Colonic mucosa (tissue), 4 donors: ENCODE measurements at places on chromosomes 3 and 15. TPM values are rescaled to one million over a fixed set of nuclear protein-coding genes. Genes with fewer than 3 reads are reported as not detected.

DNA sequence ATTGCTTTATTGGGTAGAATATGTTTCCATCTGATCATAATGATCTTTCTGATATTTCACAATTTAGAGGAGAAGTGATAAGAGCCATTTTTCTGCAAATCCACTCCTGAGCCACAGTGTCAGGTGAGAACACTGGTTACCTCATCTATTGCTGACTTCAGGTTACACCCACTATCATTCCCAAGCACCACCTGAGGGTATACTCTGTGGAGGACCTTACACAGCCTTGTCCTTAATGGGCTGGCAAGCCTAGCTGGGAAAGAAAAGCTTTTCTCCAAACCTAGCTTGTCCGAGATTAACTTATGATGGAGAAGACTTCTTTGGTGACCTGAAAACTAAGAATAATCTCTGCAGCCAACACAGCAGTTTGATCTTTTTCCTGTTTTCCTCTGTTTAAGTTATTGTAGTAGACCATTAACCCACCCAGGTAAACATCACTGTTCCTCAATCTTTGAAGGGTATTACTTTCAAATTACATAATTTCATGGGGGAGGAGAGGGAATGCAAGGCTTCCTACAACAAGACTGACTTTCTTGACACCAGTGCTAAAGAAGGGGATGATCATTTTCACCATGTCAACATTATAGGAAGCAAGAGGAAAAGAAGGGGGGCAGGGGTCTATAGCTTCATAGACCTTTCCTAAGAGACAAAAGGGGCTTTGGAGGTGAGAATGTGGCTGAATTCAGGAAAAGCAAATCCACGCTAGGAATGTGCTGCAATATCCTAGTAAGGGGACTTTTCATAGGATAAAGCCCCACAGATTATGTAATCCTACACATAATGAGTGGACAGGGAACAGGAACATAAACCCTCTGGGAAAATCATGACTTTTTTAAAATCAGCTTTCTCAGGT, 1.7 kb downstream of the NCEH1 start:
- peak overlapping the region; percentile 74 for H3K4me3 ChIP-seq
- H3K27me3 ChIP-seq = no peaks in the 10 kb centered on the region
- H3K27ac ChIP-seq = peak overlapping the region; percentile 88
- no peaks in the 10 kb centered on the region for H3K36me3 ChIP-seq
- DNase-seq = peak; percentile 55

- H3K27ac ChIP-seq = no peak overlapping the region
- no peaks in the 10 kb centered on the region for H3K27me3 ChIP-seq
- H3K36me3 ChIP-seq = no peaks in the 10 kb centered on the region
- H3K4me3 ChIP-seq = no peak overlapping the region
Measured at GRCh38 chr3:118817748-118818165, 216.9 kb downstream of the IGSF11 start.

DNA sequence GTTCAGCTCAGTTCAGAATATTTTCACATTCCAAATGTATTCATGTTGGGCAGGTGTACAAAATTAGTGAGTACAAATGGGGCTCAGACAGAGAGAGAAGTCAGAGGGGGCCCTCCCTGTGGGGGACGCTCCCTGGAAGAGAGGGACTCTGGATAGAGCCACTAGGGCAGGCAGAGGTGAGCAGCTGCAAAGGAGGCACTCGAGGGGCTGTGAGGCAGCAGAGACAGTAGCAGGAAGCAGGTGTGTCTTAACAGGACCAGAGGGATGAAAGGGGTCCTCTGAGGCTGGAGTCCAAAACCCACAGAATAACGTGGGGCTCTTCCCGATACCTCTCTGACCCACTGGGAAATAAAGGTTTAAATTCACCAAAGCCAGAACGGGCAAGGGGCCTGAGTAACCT, 127.1 kb downstream of the MEGF11 start:
- no peaks in the 10 kb centered on the region for H3K4me1 ChIP-seq
- no peak overlapping the region for H3K27ac ChIP-seq
- no peaks in the 10 kb centered on the region for H3K36me3 ChIP-seq
- H3K27me3 ChIP-seq = no peaks in the 10 kb centered on the region
- no peak for DNase-seq

The B3GALNT1 gene
- total RNA-seq = 1.8 TPM

DNA sequence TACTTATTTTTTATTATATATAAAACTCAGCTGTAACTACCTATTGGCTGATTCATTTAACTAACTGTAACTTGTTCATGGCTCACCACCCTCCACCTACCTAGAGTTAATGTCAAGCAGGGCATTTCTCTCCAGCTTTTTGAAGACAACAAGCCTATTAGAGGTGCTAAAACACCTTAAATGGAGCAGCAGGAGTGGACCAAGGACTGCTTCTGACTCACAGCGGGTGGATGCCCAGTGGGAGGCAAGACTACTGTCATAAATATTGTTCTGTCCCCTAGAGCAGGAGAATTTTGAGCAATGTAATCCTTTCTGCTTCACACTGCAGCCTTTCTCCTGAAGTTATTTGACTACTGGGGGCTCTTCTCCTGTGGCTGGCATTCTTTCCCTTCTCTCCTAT, 146.9 kb downstream of the CLSTN2 start:
- H3K4me1 ChIP-seq = no peaks in the 10 kb centered on the region
- H3K36me3 ChIP-seq = no peaks in the 10 kb centered on the region
- no peak overlapping the region for H3K27ac ChIP-seq
- DNase-seq = no peak

The ECE2 gene
- not detected for total RNA-seq

GRCh38 chr15:92243227-92243626, 150.5 kb upstream of the ST8SIA2 start:
- H3K27ac ChIP-seq = no peak overlapping the region
- DNase-seq = no peak
- no peak overlapping the region for H3K4me3 ChIP-seq

DNA sequence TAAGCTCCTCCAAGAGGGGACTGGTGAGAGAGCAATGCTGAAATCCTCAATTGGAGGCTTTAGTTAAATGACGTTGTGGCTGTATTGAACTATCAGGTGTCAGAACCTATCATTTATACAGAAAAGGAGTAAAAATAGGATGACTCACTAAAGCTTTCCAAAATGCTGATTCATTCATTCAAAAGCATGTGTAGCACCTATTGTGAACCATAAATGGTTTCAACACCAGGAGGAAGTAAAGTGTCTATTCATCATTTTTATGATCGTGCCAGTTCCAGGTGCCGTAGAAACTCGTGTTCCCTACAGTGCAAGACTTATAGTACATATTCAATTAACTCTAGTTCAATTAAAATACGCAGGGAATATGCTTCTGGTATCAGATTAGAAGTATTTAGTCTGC, 66.5 kb upstream of the ARRDC4 start:
- no peaks in the 10 kb centered on the region for H3K36me3 ChIP-seq
- H3K4me3 ChIP-seq = no peak overlapping the region
- no peaks in the 10 kb centered on the region for H3K27me3 ChIP-seq
- no peak for DNase-seq

The FBXL2 gene
- total RNA-seq = 1.1 TPM

- H3K36me3 ChIP-seq = no peaks in the 10 kb centered on the region
- peak; percentile 89 for DNase-seq
- peak within 1 kb of the TSS; percentile 73 for H3K4me3 ChIP-seq
- H3K4me1 ChIP-seq = no peaks in the 10 kb centered on the region
Measured at GRCh38 chr15:70892002-70892911, at the start of the genes LRRC49 and THAP10. TSS of gene LRRC49 (plus strand) at chr15:70892826. CDS start at chr15:70892895, 69 bp downstream. TSS of gene THAP10 (minus strand) at chr15:70892433. CDS start at chr15:70892272, 161 bp downstream.

DNA sequence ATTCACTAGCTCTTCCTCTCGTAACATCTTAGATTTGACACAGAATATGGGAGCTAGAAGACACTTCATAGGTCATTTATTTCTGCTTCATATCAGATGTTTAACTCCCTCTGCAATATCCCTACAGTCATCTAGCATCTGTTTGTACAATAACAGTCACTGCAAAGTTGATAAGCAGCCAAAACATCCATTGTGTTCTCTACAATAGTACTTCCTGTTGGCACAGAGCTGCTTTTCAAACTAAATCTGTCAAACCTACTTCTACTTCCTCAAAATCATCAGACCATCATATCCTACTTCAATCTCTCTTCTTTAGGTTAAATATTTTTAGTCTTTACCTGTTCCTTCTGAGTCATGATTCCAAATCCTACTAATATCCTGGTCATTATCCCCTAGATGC, 233.2 kb downstream of the FGF12 start:
- H3K4me3 ChIP-seq = no peak overlapping the region
- no peaks in the 10 kb centered on the region for H3K36me3 ChIP-seq
- no peak for DNase-seq
- H3K4me1 ChIP-seq = no peaks in the 10 kb centered on the region

DNA sequence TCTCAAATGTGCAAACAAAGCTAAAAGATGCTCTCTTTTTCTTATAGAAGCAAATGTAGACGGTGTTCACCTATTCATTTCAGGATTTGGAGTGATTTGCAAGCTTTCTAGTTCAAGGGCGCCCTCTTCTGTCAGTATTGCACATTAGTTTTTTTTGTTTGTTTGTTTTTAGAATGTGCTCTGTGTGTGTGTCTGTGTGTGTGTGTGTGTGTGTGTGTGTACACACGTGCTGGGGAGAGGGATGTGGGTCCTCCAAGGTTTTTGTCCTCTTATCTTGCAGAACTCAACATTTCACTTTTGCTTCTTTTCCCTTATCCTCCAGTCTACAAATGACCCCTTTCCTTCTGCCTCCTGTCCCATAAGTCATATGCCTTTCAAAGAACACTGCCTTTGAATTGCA, 23.5 kb downstream of the DNAH1 start:
- DNase-seq = peak; percentile 56
- H3K4me1 ChIP-seq = no peaks in the 10 kb centered on the region
- no peaks in the 10 kb centered on the region for H3K36me3 ChIP-seq
- no peak overlapping the region for H3K27ac ChIP-seq
- H3K27me3 ChIP-seq = no peaks in the 10 kb centered on the region
- H3K4me3 ChIP-seq = no peak overlapping the region

- no peaks in the 10 kb centered on the region for H3K36me3 ChIP-seq
- no peak for DNase-seq
- no peak overlapping the region for H3K27ac ChIP-seq
- H3K4me1 ChIP-seq = no peaks in the 10 kb centered on the region
Measured at GRCh38 chr3:111521891-111522290, 20.1 kb upstream of the CD96 start.

DNA sequence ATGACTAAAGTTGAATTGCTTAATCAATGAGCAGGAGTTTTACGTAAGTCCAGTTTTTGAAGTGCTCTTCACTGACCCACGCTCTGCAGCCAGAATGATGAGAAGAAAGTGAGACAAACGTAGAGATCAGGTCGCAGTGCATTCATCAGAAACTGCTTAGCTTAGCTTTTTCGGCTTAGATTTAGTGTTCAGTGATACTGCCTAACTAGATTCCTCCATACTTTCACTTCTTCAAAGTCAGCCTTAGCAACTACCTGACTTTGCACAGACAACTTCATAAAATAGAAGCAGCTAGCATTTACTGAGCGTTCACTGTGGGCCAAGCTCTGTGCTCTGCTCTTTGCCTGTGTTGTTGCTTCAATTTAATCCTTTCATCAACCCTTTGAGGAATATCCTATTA, 116.1 kb downstream of the KCNH8 start:
- no peaks in the 10 kb centered on the region for H3K4me1 ChIP-seq
- no peak overlapping the region for H3K4me3 ChIP-seq
- no peak overlapping the region for H3K27ac ChIP-seq
- DNase-seq = no peak
- H3K36me3 ChIP-seq = no peaks in the 10 kb centered on the region
